ENCODE measurements at places on chromosomes 7 and 10. TPM values are rescaled to one million over a fixed set of nuclear protein-coding genes. Genes with fewer than 3 reads are reported as not detected.
A peak's percentile ranks its signal among the peaks of the same experiment; 100 is the strongest.

DNA sequence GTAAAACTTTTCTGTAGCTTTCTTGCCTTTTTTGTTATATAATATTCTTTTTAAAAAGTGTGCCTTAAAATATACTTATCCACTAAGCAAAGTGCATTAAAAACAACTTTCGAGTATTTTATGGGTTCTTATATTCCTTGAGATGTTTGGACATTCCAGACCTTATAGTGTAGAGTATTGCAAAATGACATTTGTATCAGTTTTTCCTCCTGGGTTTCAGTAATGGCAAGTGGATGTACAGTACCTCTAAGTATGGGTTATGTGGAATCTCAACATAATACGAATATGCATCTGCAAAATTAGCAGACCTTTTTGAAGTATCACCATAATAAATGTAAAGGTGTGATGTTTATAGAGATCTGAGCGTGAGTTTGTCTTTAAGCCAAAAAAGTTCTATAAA, 2.7 kb downstream of the CDK13 start:
- DNase-seq = peak; percentile 15

DNA sequence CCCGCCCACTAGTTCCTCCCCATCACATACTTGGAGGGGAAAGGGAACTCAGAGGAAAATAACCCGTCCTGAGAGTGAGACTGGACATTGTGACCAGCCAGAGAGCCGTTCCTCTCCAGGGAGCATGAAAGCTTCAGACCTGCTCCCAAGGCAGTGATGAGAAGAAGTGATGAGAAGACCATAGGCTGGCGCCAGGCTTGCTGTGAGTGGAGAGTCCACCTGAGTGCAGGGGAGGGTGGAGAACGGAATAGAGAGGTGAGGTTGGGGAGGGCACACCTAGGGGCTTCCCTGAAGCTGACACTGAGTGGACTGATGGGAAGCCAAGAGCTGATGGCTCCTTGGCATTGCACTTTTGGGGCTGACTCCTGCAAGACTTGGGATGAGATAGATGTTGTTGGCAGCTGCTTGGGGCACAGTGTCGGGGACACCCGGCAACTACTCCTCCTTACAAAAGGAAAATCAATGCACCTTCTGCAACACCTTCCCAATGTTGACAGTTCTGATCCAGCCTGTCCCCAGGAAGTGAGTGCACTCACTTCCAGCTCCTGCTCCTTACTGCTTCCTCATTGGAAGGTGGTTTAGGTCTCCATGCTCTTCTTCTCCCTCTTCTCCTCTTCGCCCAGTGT, 79.4 kb downstream of the EMX2 start:
- DNase-seq = no peak

- peak; percentile 13 for DNase-seq
Observed at GRCh38 chr7:3453398-3453797, 152.3 kb downstream of the SDK1 start.

RABGEF1 gene
- polyA plus RNA-seq = 34.8 TPM

- DNase-seq = no peak
Observed at GRCh38 chr7:99191869-99192596, 15.9 kb downstream of the KPNA7 start.

CAMK2B gene
- polyA plus RNA-seq = 0.14 TPM

DNA sequence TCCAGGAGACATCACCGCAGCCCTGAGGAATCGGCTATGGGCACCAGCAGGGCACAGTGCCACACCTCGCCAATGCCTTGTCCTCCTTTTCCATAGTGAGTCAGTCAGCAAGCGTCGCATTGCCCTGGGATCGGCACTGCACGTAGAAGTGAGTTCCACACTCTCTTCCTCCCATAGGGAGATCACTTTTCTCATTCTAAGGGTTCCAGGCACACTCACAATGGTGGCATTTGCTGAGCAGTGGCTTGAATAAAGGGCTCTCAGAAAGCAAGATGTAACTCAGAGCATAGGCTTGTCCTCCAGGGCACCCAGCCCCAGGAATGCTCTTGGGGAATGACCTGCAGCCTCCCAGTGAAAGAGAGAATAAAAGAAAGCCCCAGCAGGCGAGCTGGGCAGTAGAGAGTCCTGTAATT, 1.1 kb upstream of the VIM start:
- DNase-seq = no peak

DNA sequence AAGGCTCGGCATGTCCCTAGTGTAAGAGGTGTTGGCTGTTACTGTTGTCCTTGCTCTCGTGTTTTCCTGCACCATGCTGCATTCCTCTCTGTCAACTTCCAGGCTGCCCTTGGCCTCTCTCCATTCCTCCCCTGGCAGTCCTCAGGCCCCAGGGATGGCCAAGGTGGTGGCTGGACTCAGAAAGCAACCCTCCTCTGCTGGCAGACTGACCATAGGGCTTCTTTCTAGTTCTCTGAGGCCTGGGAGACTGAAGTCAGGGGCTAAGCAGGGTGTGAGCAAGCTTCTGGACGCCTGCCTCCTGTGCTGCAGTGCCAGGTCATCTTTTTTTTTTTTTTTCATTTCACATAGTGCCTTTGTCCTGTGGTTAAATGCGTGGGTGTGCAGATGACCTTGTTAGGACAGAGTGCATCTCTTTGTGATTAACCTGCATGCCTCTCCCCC, 72.0 kb downstream of the GOLGA7B start:
- DNase-seq = peak; percentile 1

DNA sequence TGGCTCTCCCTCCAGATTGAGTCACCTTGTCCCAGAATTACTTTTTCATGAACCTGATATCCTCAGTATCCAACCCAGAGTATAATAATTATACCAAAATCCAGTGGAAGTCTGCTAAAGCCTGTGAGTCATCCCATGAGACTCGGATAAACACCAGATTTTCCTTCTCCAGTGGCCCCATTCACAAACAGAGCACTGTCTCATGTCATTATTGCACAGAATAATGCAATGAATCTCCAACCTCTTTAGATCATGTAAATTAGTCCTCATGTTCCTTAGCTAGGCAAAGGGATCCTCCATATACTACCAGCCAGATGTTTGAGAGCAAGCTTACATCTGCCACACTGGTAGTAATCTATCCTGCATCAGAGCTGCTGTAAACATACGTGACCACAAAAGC, 89.0 kb downstream of the AMPH start:
- DNase-seq = peak; percentile 72

All from IMR-90 (cell line).